Left lobe of liver (tissue), 2 donors: ENCODE measurements at places on chromosomes 4 and X. TPM values are rescaled to one million over a fixed set of nuclear protein-coding genes. Genes with fewer than 3 reads are reported as not detected.

Gene PPP2R2C
- 0.13 TPM for total RNA-seq

Gene FGB
- 9,039 TPM for total RNA-seq

GRCh38 chr4:87895964-87896621 lies 63.3 kb downstream of the MEPE start:
- no peak for DNase-seq

DNA sequence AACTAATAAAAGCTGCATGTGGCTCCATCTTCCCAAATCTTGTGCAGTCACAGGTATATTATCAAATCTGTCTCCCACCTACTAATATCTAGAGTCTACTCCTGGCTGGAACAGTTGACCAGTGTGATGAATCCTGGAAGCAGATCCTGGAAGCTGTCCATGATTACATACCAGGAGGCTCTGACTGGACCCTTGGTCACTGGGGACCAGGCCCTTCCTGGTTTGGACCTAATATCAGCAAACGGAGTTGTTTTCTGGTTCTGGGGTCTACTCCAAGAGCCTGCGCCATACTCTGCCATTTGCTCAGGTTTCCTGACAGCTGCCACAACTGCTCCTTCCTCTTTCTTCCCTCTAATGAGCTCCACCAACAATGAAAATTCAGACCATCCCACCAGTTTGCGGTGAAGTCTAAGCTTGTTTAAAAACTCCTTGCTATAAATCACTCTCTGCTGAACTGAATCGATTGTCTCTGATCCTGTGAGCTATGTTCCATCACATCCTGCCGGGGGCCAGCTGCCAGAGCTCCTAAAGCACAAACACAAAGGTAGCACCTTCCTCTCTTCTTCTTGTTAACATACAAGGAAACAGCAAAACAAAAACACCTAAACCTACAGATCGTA lies 114.2 kb downstream of the PALLD start:
- DNase-seq, result no peak

DNA sequence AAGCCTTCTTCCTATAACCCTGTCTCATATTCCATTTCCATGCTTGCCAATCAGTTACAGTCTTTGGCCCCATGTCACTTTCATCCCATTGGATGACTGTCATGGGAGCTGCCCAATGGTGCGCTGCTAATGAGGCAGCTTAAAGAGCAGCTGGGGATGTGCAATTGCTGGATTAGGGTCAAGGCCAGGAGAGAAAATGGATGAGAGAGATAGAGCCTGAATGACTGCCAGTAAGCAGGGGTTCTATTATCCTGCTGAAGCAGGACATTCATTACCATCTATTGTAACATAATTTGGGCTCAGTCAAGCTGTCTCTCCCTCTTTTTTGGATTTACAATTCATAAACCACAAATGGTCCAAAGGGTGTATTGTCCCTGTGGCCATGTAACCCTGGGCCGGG lies 909.0 kb downstream of the CENPC start:
- no peak for DNase-seq

- no peak for DNase-seq
Observed at GRCh38 chr4:7332216-7333023, 102.3 kb downstream of the PSAPL1 start.

- no peak for DNase-seq
Observed at GRCh38 chrX:24629701-24630100, 17.4 kb downstream of the PCYT1B start.

GRCh38 chr4:139330283-139330682 lies 28.0 kb upstream of the NDUFC1 start:
- DNase-seq, result no peak

DNA sequence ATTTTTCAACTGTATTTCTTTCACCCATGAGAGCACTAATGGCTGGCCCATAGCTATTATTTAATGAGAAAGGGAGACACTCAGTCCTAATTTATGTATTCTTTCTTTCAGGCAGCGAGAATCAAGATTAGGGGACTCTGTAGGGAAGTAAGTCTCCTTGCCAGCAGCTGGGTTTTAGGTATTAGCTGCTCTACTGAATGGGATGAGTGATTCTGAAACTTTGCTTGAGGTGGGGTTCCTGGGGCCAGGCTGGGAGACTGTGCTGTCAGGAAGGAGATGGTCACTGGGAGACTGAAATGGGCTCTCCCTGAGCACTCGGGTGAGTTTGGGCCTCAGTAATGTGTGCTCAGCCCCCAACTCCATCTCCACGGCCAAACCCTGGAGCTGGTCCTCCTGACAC lies 78.7 kb downstream of the LNX1 start:
- no peak for DNase-seq

- no peak for DNase-seq
Observed at GRCh38 chr4:105923497-105924238, 28.4 kb downstream of the NPNT start.

DNA sequence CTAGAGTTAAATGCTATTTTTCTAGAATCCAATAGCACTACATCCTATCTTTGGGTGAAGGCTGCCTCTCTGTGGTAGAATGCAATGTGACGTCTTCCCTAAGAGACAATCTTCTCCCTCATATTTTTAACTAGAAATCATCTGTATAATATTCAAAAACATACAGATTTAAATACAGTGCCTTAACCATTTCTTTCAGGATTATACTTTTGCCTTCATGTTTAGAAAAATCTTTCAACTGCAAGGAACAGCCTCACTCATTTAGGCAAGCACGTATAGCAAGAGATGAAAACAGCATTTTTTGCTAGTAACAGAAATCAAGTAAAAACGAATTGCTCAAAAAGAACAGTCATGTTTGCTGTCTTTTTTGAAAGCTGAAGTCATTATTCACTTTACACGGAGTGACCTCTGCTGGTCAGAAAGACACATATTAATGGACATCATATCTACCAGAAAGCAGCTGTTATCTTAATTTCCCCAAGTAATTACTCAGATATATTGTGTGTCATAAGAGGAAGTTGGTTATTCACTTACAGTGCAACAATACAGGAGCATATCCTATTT lies 422.3 kb downstream of the STPG2 start:
- no peak for DNase-seq

DNA sequence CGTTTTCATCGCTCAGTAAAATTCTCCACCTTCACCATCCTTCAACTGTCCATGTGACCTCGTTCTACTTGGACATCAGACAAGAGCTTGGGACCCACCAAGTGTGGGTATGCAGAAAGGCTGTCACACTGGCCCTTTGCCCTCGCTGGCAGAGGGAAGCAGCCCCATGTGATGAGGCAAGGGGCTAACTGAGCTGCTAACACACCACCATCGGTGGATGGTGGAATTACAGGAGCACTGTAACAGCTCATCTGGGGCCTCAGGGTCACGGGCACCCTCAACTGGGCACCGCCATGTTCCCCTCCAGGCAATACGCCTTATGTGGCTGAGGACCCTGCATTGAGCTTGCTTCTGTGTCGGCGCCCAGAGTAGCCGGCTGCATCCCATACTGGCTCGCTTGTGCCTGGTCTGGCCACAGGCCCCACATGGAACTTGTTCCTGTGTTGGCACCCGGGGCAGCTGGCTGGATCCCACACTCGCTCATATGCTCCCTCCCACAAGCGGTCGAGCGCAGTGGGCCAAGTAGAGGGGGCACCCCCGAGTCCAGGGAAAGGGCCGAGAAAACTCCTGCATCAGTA lies 109.5 kb downstream of the TAB3 start:
- DNase-seq, result no peak

GRCh38 chr4:129282293-129282692 lies 186.3 kb downstream of the C4orf33 start:
- DNase-seq, result no peak
